ENCODE measurements at places on chromosomes 11 and 22.

GRCh38 chr11:27174021-27174420, 133.4 kb downstream of the BBOX1 start:
- DNase-seq = no peak

DNA sequence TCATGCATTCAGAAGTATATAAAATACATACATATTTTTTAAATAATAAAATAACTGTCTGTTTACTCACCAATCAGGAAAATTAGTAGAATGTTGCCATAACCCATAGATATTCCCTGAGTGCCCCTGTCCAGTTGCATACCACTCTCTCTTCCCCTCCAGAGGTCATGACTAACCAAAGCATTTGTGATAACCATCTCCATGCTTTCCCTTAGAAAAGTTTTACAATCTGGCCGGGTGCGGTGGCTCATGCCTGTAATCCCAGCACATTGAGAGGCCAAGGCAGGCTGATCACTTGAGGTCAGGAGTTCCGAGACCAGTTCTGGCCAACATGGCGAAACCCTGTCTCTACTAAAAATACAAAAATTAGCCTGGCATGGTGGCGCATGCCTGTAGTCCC, 33.2 kb upstream of the LDHA start:
- DNase-seq = no peak

DNA sequence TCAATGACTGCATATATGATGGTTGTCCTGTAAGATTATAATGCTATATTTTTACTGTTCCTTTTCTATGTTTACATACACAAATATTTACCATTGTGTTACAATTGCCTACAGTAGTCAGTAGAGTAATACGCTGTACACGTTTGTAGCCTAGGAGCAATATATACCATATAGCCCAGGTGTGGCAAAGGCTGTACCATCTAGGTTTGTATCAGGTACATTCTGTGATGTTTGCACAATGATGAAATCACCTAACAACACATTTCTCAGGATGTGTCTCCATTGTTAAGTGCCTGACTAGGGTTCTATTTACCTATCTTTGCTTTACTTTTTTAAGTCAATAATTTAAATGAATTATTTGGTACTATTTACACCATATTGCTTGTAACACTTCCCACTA, 21.9 kb downstream of the PRR5L start:
- DNase-seq = no peak

GRCh38 chr11:65420979-65421793, 1.4 kb upstream of the NEAT1 start:
- DNase-seq = peak; percentile 99

DNA sequence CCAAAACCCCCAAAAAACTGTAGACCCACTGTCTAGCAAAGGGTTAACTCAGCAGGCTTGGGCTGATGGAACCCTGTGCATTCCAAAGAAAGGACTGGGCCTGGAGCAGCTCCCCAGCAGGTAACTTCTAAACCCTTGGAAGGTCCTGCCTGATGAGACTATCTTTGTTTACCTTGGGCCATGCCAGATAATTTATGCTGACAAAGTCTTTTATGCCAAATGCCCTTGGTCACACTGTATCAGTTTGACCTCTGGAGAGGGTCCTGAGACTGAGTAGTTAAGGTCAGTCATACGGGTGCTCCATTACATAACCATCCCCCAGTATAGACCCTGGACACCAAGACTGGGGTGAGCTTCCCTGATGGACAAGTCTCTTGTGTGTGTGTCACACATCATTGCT, 21.9 kb upstream of the DNAL4 start:
- no peak for DNase-seq

GRCh38 chr11:68810164-68810563, 31.6 kb downstream of the CPT1A start:
- peak; percentile 88 for DNase-seq

DNA sequence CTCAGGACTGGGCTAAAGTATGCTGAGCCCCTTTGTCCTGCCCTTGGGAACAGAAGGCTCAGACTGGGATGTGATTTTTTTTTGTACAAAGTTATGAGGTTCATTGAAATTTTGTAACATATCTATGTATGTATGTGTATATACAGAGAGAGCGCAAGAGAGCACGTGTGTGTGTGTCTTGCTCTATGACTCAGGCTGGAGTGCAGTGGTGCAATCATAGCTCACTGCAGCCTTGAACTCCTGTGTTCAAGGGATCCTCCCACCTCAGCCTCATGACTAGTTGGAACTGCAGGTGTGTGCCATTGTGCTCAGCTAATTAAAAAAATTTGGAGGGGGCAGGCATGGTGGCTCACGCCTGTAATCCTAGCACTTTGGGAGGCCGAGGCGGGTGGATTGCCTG, 5.7 kb downstream of the TMEM25 start:
- no peak for DNase-seq

- DNase-seq = no peak
Observed at GRCh38 chr22:32957200-32957803, 100.9 kb downstream of the SYN3 start.

DNA sequence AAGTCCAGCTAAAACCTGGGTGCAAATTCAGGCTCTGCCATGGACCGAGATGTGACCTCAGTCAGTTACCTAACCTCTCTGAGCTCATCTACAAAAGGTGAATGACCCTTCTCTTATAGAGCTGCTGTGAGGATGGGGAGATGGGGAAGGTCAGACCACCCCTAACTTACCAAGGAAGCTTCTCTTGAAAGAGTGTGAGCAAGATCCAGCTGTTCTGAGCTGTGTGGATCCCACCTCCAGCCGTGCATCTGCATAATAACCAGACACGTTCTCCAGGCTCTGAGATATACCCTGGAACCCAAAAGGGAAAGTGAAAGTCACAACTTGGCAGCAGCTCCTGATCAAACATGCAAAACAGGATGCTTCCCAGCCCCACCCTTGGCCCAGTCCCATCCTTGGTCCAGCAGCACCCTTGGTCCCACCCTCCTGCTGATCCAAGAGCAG, at the start of gene APOL3:
Gene APOL3, minus strand, starts transcription at position 257 of the 444 bp plus-strand sequence. CDS start 11,700 bp downstream, outside the sequence.
- DNase-seq = peak; percentile 72

DNA sequence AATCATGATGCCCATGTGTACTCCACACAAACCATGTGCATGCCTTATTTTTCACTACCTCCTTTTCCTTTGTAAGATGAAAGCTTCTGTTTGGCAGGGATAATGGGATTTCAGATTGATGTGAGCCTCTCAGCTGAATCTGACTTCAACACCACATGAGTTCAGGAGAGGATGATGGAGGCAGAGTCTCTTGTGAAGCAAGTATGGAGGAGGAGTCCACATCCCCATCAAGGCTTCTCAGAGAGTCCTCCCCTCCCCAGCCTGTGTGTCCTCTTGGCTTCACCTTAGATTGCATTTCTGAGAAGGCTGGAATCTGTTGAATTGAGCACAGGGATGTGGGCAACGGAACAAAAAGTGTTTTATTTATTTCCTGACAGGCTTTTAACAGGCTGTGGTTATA, 370.4 kb downstream of the FAT3 start:
- DNase-seq = no peak

DNA sequence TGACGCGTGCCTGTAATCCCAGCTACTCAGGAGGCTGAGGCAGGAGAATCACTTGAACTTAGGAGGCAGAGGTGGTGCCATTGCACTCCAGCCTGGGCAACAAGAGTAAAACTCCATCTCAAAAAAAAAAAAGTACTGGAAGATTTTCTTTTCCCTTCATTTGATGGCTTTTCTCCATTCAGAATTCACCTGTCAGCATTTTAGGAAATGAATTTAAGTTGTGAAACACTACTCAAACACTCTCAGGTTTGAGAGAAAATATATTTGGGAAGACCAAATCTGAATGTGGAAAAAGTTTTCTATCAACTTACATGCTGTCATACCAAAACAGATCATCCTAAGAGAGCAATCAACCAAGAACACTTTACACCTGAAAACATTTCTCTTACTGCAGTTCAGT, 2.7 kb downstream of the EIF4ENIF1 start:
- DNase-seq = no peak

- no peak for DNase-seq
Observed at GRCh38 chr11:90220391-90220790, 2.5 kb downstream of the CHORDC1 start.

GRCh38 chr11:32713496-32713895, 81.0 kb downstream of the CCDC73 start:
- no peak for DNase-seq

- no peak for DNase-seq
Observed at GRCh38 chr11:30257058-30257457, 26.2 kb downstream of the FSHB start.

GRCh38 chr11:35042224-35042623, 96.7 kb upstream of the CD44 start:
- no peak for DNase-seq

- no peak for DNase-seq
Observed at GRCh38 chr22:39917197-39917643, 16.3 kb downstream of the GRAP2 start.

- no peak for DNase-seq
Observed at GRCh38 chr11:12381875-12382274, 4.5 kb downstream of the PARVA start.

DNA sequence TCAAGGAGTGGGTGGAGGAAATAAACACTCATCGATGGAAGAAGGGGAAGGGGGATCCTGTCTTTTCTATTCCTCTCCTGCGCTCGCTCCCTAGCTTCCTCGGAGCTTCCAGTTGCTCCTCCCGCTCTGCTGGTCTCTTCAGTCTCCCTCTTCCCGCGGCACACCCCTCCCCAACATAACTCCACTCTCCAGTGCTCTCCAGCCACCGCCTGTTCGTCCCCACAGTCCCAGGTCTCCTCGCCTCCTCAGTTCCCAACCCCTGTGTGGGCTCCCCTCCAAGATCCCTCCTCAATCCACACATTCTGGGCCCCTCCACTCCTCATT, 438 bp downstream of the ZW10 start:
- DNase-seq = no peak

- DNase-seq = no peak
Observed at GRCh38 chr11:121645001-121645400, 192.2 kb upstream of the SORL1-AS1 start.

DNA sequence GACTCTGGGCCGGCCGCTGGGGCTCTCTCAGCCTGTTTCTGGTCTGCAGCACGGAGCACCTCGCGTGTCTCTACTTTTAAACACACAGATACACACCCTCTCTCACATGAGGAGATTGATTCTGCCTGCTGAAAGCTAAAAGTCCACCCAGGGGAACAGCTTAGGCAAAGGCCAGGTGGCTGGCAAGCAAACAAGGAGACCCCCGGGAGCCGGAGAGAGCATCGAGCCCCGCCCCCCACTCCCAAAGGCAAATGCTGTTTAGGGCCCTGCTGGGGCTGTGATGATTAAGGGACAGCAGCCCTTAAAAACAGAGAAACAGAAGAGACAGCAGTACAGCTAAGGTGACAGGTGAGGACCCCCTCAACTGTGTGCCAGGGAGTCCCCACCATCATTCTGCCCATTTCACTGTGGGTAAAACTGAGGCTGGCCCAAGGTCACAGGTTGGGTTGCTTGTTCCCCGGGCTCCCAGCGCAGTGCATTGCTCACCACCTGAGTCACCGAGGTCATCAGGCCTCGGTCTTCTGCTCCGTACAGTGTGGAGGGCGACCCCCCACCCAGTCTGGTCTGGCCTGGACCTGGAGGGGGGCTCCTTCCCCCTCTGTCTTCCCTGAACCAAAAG, 6.8 kb downstream of the CABP7 start:
- DNase-seq = no peak

DNA sequence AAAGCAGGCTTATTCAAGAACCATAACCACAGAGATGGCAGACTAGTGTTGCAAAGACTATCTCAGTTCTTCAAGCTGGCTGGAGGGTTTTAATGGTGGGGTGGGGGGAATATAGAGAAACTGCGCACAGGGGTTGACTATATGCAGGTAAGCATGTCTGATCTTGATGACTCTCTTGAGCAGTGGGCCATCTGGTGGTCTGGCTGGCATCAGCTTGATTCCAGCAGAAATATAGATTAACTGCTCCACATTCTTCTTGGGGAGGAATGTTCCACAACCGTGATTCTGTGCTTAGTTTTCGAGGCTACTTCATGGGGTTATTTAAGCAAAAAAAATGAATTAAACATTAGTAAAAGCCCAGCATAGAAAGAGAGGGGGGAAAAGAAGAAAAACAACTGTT, 158.8 kb upstream of the PGR start:
- DNase-seq = no peak

DNA sequence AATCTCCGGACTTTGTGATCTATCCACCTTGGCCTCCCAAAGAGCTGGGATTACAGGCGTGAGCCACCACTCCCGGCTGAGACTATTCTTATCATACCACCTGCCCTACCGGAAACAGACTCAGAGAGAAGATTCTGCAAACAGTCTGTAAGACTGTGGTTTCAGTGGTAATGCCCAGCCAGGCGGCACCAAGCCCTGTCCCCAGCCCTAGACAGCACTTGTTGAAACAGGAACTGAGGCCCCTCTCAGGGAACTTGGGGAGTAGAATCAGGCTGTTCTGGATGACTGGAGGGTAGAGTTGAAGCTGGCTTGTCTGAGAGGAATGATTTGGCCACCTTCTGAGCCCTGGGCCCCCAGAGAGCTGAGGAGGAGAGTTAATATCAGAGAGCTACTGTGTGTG, 1.3 kb upstream of the INSC start:
- no peak for DNase-seq

DNA sequence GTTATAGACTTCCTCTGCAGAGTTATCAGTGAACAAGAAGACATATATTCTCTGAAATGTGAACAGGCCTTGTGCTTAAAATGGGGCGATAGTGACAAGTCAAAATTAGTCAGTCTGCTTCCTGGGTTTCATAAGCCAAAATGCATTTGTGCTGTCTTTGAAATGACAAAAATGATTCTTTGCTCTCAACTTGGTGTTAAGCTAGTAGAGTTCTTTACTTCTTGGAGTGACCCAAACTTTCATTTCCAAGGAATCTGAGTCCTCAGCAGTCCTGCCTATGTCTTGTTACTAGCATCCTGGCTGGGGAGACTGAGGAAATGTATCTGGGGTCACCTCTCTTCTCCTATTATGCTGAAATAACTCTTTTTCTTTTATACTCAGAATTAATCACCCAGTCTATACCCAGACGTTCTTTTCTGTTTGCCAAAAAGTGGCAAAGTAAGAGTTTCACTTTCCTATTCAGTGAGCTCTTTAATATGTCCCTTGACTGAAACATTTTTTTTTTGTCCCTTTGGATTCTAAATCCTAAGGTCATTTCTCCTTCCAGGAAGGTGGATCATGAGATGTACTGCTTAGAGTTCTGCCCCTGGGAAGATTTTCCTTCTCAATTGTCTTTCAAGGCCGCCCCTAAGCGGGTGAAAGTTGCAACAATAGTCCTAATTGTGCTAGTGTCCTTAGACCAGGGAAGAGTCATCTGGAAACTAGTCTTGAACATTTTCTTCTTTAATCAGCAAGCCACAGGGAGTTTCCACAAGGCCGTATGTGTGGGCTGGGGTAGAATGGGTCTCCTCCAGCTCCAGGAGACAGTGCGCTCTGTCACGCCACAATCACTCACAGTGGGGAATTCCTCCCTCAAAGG, 53.0 kb upstream of the RDX start:
- no peak for DNase-seq

GRCh38 chr11:44199298-44199697, 103.8 kb downstream of the EXT2 start:
- DNase-seq = no peak

DNA sequence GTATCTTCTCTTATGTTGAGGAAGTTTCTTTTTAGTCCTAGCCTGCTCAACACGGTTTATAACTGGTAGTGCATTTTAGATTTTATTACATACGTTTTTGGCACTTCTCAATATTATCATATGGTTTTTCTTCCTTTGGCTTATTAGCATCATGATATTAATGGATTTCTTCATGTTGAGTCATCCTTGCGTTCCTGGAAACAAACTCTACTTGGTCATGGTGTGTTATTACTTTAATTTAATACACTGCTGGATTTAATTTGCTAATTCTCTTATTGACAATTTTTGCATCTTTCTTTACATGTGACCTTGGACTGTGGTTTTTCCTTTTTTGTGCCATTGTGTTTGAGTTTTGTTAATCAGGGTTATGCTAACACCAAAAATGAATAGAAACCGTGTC, 20.5 kb downstream of the IGF2 start:
- no peak for DNase-seq

Data from gastrocnemius medialis (tissue), 4 donors.